Spleen (tissue), 13 donors: ENCODE measurements at places on chromosomes 3 and 15. TPM values are rescaled to one million over a fixed set of nuclear protein-coding genes. Genes with fewer than 3 reads are reported as not detected.
A peak's percentile ranks its signal among the peaks of the same experiment; 100 is the strongest.

ZNF502 gene
- total RNA-seq = 3.2 TPM

TM4SF18 gene
- total RNA-seq = 59.7 TPM

ATP10A gene
- total RNA-seq = 2.8 TPM

GOLGA8J gene
- not detected for total RNA-seq

SLC22A14 gene
- total RNA-seq = not detected

ALS2CL gene
- 45.7 TPM for total RNA-seq

AMT gene
- total RNA-seq = 15.5 TPM

OR4F6 gene
- total RNA-seq = not detected

DNA sequence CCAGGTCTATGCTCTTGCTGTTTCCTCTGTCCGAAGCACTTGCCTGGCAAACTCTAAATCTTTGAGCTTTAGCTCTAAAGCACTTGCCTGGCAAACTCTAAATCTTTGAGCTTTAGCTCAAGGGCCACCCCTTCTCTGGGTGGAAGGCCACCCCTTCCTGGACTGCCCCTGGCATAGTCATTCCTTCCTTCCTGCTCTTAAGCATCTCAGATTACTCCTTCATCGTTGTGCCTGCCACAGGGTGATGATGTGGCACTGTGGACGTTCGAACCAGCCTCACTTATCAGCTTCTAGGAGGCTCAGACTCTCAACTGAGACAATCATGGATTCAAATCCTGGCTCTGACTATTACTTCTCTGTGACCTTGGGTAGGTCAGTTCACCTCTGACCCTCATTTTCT lies 10.5 kb upstream of the CRABP1 start:
- no peak for DNase-seq

- no peak for DNase-seq
Observed at GRCh38 chr15:65558997-65559760, 28.9 kb downstream of the HACD3 start.

GRCh38 chr3:44363591-44363990 lies 25.0 kb downstream of the TCAIM start:
- no peak for DNase-seq

- no peak for DNase-seq
Observed at GRCh38 chr3:44511238-44511566, 33.7 kb upstream of the ZNF445 start.

- no peak for DNase-seq
Observed at GRCh38 chr3:179404307-179404706, 47.0 kb downstream of the GNB4 start.

GRCh38 chr3:24323272-24323671 lies 171.4 kb downstream of the THRB start:
- DNase-seq = no peak

- DNase-seq = no peak
Observed at GRCh38 chr15:57832183-57832582, 125.7 kb downstream of the POLR2M start.

- DNase-seq = no peak
Observed at GRCh38 chr3:72582211-72582878, 265.9 kb downstream of the SHQ1 start.

- DNase-seq = no peak
Observed at GRCh38 chr3:109413049-109413448, 75.7 kb upstream of the DPPA4 start.

DNA sequence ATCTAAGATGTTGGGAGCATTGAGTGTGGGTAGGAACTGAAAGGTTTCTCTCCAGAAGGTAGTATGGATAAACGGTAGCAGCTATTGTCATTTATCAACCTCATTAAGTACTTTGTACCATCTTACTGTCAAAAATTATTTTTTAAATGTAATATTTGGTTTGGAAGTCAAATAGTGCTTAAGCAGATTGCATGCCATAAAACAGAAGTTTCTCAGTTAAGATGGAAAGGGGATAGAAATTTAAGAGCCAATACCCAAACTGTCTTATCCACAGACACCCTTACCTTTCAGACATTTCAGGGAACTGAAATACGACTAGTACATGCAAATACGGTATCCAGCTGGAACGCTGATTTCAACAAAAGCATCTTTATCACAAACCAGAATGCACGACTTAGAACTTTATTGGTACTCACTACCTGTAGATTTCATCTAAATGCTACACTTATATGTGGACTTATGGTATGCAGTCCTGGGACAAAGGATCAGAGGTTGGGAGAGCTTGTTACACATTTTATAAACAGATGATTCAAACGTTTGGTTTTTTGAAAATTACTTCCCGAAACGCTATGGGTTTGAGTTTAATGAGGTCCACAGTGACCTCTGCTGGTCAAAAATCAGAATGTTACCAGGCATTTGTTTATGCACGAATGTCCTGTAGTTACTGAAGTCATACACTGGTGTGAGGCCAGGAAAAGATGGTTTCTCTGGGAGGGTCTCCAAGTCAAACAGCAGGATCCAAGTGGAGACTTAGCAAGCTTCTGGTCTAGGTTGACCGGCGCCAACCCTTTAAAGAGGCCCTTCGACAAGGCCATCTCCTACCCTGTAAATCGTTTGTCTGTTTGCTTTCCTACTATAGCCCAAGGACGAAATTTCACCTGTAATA lies 45.7 kb upstream of the DUT start:
- no peak for DNase-seq

- DNase-seq = no peak
Observed at GRCh38 chr3:102182162-102182561, 252.7 kb upstream of the ZPLD1 start.

DNA sequence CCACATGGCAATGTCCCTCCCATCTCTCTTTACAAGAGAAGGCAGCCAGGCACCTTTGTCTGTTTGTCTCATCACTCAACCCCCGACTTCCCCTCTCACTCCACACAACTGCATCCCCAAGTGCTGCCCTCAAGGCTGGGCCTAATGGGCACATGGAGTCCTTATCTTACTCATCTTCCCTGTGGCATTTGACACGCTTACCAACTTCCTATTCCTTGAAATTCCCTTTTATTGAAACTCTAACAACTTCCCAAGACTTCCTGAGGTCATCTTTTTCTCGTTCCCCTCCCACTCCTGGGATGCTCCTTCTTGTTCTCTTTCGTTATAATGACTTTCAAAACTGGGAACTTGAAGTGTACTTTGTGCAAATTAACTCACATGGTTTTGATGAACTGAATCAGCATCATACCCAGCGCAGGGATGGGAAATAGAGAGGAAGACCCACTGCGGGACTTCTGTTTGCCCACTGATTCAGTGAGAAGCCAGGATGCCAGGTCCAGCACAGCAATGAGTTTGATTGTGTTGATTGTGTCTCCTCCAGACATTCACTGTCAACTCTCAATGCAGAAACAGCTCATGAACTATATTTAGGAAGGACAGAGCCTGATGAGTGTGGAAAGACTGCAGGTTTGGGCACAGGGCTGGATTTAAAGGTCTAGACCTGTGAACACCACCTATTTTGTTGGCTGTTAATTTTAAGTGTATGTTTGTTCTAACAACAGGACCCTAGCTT lies 104.7 kb upstream of the TNIK start:
- no peak for DNase-seq

- no peak for DNase-seq
Observed at GRCh38 chr3:47427866-47428265, 47.0 kb downstream of the PTPN23 start.

DNA sequence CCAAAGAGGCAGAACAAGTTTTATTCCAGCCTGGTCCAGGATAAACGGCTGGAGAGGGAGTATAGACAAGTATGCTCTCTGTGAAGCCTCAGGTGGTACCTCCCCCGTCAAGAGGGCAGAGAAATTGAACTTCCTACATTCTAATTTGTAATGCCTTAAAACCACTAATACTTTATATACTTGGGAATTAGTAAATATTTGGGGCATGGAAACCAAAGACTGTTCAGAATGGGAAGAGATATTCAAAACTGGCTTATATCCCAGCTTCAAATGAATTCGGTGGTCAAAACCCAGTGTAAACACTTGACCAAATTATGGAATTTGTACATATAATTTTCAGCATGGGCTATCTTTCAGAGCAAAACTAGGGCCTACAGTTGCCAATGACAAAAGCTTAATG lies 122.6 kb downstream of the FBN1 start:
- no peak for DNase-seq

- no peak for DNase-seq
Observed at GRCh38 chr3:89851974-89852621, 744.7 kb downstream of the EPHA3 start.

DNA sequence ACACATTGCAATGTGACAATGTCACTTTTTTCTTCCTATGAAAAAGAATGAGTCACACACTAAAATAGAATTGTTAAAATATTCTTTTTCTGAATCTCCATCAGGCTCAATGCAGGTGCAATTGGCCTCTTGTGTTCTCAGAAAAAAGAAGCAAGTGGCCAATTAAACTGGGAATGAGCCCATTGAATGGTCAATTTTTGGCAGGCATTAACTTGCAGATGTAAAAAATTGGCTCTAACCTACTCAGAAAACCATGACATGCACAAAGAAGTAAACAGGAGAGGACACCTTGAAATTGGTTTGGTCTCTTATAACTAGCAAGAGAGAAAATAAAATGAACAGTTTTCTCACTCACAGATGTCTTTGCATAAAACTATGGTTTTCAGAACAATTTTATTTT lies 820.8 kb downstream of the TBL1XR1 start:
- DNase-seq = no peak

- no peak for DNase-seq
Observed at GRCh38 chr15:48363474-48363873, 32.2 kb downstream of the DUT start.

DNA sequence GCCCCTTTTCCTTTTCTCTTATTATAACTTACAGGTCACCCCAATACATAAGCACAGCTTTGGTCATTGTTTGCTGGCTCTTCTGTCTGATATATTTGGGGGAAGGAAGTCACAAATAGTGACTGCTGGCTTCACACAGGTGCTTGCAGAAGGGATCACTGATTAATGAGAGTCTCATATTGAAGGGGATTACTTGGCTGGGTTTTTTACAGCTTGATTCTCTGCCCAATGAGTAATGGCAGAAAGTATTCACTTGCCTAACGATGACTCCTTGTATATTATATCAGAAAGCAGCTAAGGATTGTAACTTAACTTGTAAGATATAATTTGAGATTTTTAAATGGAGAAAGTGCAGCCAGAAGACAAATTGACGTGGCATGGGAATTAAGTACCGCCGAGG lies 119.3 kb upstream of the PFN2 start:
- DNase-seq = no peak

GRCh38 chr15:100334905-100335304 lies 6.9 kb downstream of the ADAMTS17 start:
- DNase-seq = no peak

DNA sequence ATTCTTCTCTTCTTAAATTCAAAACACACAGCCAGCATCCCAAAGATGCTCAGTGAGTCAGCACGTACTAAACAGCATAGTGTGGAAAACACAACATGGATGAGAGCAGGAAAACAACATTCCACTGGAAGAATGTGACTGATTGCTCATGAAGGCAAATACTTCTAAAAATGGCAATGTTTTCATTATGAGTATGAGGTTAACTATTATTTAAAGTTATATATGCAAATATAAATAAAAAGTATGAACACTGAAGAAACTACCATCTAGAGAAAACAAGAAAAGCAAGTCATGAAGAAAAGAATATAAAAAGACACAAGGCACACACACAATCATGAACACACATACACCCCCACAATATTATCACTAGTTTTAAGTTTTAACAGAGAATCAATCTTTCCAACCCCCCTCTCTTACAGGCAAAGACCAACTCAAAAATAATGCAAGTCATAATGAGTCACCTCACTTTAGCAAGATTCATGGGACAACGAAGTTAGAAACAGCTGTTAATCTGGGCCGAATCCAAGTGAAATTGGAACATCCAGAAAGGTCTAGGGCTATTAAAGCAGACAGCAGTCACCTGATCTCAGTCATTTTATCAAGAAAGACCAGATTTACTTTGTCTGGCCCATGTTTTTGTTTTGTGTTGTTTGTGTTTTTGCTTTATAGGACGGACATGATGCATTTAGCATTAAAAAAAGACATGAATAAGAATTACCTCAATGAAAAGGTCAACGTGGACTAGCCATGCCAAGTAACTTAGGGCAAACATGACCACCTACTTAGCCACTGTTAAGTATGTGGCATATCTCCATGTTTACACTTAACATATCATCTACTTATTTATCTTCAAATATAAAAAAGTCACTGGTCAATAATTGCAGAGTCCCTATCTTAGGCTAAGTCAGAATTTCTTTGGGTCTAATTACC lies 18.1 kb downstream of the GBE1 start:
- no peak for DNase-seq

DNA sequence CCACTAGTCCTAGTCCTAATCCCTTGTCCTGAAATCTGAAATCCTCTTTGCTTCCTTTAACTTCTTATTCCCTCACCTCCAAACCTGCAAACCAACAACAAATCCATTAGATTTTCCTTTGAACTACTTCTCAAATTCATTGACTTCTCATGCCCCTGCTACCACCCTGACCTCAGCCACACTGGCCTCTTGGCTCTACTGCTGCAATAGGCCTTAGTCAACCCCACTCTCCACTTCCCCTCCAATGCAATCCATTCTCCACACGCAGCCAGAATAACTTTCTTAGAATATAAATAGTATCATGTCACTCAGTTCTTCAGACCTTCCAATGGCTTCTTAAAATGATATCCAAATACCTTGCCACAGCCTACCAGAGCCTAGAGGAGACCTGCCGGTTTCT lies 131.1 kb upstream of the GADL1 start:
- no peak for DNase-seq

DNA sequence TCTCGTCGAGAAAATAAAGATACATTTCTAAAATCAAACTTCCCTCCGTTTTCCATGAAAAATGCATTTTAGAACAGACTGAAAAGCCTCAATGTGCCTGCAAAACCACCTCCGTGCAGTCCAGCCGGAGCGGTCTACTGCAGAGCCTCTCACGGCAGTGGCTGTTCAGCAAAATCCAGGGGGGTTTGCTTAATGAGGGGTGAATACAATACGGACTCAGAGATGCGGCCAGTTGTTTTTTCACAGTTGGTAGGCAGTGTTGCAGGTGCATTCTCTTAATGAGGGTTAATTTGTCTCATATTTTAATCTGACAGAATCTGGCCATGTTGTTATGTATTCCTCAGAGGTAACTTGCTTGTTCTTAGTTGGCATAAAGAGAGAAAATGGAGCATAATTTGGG lies 223.0 kb downstream of the EBLN2 start:
- no peak for DNase-seq

DNA sequence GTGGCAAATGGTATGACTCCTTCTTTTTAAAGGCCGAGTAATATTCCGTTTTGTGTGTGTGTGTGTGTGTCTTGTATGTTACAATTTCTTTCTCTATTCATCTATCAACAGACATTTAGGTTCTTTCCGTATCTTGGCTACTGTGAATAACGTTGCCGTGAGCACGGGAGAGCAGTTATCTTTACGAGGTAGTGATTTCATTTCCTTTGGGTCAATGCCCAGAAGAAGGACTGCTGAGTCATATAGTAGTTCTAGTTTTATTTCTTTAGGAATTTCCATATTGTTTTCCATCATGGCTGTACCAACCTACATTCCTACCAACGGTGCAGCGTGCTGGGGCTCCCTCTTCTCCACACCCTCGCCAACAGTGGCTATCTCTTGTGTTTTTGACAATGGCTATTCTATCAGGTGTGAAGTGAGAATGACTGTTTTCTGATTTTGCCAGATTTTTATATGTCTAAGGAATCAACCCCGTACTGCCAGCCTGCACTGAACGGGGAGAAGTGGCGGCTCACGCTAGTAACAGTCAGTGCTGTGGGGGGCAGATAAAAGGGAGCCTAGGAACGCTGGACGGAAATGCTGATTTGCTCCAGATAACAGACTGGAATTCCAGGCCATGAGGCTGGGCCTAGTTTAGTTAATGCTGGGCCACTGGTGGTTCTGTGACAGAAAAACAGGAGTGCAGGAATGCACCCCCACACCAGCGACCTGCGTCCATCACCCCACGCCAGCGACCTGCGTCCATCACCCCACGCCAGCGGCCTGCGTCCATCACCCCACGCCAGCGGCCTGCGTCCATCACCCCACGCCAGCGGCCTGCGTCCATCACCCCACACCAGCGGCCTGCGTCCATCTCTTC lies 168.1 kb downstream of the XXYLT1 start:
- DNase-seq = peak; percentile 56
